ENCODE measurements at places on chromosomes 7 and 10.

GRCh38 chr10:120643351-120643750 is 186.3 kb downstream of the PLPP4 start:
- DNase-seq = no peak

DNA sequence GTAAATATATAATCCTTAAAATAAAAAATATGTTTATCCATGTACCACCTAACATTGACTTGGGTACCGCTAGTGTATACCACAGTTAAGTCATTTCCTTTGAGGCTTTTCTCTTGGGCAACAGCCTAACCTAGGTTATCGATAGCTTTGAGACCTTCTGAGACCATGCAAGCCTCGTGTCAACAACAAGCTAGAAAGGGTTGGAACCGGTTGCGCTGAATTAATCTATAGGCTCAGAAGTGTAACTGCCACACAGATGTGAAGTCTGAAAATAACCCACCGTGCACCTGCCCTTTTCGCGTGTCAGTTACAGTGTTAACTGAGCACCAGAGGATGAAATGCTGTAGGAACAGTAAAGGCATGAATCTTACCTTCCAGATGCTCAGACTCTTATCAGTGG is 59.8 kb downstream of the ARID5B start:
- DNase-seq = peak; percentile 39

DNA sequence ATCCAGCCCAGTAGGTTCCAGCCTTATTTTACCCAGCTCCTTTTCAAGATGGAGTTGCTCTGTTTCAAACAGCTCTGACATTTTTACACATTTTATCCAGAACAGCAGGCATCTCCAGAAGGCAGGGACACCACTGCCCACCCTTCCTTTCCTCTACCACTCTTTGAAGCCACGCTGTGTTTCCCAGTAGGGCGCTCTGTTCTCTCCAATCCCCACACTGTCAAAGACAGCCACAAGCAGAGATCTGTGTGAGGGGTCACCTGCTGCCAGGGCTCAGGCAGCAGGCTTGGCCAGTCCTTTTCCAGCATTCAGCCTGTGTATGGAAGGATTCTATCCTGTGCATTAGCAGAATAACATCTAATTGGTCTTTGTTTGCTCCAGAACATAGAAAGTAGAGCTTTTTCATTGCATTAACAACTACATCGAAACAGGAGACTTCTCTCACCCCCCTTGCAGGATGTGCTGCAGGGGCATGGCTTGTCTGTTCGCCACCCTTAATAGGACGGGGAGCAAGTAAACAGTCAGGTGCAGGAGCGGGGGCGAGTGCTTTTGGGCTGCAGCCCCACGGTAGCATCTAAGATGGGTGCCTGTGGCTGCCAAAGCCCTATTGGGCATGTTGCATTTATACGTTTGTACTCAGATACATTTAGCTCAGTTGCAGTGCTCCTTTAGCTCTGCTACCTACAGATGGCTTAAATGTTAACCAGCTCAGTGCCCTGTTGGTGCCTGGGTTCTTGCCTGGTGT is 326.1 kb downstream of the GALNT17 start:
- no peak for DNase-seq

DNA sequence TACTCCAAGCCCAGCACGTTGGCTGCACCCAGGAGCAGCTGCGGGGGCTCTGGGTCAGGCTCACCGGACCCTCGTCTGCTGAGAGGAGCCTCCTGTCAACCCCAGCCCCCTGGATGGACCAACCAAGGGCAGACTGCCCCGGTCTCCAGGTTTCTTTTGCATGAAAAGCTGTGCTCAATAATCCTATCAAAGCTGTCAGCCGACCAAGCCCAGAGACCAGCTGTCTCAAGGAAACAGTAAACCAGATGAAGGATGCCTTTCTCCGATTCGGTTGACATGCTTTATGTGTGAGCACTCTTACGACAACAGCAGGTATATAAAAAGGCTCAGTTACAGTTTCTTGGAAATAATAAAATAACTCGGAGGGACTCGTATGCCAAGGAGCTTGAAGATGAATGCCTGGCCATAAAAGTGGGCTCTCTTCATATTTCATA is 71.6 kb upstream of the BAIAP2L1 start:
- no peak for DNase-seq

DNA sequence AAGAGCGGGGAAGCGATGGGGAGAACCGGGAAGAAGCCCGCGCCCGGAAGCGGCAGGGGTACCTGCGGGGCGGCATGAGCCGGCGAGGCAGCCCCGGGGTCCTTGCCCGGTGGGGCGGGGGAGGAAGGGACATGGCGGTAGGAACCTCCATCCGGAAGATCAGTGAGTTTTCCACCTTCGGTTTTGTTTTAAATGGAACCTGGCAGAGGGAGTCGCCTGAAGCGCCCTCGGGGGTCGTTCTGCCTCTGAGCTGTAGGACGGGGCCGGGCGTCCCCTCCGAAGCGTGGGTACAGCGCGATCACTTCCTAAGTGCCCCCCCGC is 471 bp downstream of the PFKP start:
- DNase-seq = no peak

DNA sequence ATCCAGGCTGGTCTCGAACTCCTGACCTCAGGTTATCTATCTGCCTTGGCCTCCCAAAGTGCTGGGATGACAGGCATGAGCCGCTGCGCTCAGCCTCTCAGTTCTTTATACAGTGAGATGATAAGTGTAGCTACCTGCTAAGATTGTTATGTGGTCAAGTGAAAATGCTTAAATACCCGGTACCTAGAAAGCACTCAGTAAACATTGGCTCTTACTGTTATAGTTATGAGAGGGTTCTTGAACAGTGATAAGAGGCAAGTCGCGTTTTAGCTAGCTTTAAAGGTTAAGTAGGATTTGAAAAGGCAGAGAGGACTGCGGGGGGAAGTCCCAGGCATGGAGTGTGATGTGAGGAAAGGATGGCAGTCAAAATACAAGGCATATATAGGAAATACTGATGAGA is 4.5 kb downstream of the ZKSCAN1 start:
- no peak for DNase-seq

DNA sequence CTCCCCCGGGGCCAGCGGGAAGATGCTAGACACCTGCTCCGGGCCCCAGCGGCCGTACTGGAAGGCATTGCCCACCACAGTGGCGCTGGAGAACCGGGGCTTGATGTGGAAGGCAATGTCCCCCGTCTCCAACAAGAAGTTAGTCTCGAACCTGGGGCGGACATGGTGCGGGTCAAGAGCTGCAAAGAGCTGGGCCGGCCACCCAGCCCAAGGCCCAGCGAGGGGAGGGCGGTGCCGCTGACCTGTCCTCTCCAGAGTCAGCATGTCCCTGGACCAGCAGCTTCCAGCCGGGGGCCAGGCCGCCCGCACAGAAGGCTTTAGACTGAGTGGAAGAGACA is 551 bp downstream of the GRIFIN start:
- no peak for DNase-seq

GRCh38 chr10:75209921-75210281 is 695 bp upstream of the VDAC2 start:
- peak; percentile 81 for DNase-seq

DNA sequence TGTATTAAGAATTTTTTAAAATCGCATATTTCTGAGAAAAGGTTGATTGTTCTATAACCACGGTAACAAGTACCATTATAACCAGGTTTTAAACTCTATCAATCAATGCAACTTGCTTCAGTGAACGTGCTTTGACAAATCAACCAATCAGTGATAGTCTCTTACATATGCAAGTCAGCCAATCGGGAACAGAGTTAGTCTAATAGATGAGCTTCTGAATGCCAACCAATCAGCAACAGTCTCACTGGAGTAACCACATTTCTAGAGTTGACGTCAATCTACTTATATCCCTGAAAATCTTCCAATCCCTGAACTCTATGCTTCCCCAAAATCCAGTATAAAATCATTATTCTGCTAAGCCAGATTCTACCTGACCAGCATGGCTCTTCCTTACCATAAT is 44.7 kb upstream of the TRUB1 start:
- no peak for DNase-seq

GRCh38 chr10:8951440-8952089 is 897.1 kb downstream of the GATA3 start:
- no peak for DNase-seq

DNA sequence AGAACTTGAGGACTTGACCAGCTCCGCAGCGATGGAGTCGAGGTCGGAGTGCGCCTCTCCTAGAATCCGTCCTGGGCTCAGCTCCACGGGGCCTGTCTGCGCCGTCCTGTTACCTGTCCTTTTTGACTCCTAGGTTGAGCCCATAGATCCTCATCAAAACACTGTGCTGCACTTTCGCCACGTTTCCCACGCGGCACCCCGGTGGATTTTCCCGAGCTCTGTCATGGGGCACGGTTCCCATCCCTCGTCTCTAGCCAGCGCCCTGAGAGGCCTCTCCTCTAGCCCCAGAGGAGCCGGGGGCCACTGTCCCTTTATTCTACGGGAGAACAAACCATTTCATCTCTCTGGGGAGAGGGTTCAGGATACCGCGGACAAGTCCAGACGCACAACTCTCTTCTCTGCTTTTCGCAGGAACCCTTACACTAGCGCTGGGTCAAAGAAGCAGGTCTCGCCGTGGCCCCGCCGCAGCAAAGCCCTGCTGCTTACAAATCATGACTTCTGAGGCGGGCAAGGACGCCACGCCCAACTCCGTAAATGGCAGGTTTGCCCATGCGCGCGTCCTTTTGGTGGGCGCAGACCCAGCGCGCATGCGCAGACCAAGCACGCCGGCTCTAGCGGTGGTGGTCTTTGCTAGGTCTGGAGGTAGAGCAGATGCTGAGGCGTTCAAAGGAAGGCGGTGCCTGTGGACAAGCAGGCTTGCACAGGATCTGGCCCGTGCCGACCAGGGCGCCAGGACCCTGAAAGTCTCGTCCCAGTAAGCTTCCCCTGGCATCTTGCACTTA is 10.3 kb upstream of the ANKRD7 start:
- DNase-seq = peak; percentile 78

DNA sequence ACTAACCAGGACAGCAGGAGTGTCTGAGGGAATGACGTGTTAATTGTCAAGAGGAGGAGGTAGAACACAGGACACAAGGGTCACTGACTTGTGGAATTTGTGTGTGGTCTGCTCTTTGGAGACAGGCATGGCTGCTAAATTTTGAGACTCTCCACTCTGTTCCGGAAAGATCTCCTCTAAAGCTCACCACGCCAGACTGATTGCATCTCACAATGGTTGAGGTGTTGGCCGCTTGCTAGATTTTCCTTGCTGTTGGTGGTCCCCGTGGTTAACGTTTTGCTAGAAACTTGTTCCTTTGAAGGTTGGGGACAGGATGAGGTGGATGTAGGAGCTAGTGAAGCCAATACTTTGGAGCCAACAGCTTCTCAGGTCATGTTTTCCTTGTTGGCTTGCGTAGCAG is 57.0 kb downstream of the MCMBP start:
- DNase-seq = no peak

DNA sequence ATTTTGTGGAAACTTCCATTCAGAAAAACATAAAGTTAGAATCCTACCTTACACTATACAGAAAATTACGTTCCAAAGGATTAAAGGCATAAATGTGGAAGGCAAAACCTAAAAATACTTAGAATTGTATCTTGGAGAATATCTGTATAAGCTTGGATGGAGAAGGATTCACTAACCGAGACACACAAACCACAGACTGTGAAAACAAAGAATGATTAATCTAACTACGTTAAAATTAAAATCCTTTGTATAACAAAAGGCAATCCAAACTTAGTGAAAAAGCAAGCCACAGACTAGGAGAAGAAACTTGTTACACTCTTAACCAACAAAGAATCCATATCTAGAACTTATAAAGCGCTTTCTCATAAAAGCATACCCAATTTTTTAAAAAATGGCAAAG is 678.8 kb downstream of the INHBA start:
- no peak for DNase-seq

GRCh38 chr10:118163217-118163616 is 116.5 kb upstream of the RAB11FIP2 start:
- DNase-seq = no peak

DNA sequence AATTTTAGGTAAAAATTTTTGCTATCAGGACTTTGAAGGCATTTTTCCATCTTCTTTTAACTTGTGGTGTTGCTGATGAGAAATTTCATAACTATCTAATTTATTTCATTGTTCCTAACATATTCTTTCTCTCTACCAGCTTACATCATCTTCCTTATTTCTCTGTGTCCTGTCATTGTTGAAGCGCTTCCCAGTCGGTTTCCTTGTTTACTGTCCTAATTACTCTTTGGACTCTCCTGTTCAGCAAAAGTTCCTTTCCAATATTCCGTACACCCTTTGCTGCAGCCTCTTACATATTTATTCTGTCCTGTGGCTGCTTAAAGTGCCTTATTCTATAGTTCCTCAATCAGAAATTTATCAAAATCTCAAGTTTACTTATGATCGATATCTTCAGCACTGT is 609.0 kb upstream of the FZD8 start:
- no peak for DNase-seq

DNA sequence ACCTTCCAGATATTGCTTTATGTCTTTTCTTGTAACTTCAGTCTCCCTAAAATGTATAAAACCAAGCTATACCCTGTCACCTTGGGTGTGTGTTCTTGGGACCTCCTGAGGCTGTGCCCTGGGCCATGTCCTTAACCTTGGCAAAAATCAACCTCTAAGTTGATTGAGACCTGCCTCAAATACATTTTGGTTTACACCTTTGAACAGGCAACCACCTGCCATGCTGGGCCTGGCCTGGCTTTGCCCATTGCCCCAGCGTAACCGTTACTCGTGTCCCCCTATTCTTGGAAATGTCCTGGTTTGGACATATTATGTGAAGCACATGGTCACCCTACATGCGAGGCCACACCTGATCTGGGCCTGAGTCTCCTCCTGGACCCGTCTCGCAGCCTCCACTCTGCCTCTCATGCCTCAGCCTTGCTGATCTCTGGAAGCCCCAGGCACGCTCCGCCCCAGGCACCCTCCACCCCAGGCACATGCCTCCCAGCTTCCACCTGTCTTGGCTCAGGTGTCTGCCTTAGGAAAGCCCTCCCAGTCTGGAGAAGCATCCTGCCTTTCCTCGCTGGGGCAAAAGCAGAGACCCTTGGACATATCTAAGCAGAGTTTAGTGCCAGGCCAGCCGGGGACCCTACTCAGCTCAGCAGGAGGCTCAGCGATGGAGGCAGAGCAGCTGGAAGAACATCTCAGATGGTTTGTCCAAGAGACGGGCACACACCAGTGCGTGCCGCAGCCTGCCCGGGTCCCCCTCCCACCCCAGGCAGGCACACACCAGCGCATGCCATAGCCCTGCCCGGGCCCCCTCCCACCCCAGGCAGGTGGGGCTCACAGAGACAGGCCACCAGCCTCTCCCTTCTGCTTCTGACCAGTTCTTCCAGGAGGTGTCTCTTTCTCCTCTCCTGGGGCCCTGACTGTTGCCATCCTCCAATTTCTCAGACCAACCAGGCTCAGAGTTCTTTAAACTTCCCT is 4.0 kb upstream of the VIPR2 start:
- no peak for DNase-seq

GRCh38 chr7:39310699-39311098 is 255.5 kb upstream of the YAE1 start:
- no peak for DNase-seq
